ENCODE measurements at places on chromosomes 13 and 19. TPM values are rescaled to one million over a fixed set of nuclear protein-coding genes. Genes with fewer than 3 reads are reported as not detected.

DNA sequence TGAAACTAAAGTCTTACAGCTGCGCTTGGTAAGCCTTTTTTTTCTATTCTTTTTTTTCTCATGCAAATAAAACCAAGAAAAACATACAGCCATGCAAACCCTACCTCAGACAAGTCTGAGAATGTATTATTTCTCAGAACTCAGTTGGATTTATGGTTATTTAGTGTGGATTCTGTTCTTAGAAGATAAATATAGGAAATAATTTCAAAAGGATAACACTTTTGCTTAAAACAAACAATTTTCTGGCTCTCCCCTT, 40.7 kb upstream of the TNFSF11 start:
- DNase-seq: no peak
- no peak overlapping the region for H3K27ac ChIP-seq
- no peak overlapping the region for H3K4me3 ChIP-seq
- H3K27me3 ChIP-seq: no peaks in the 10 kb centered on the region
- no peaks in the 10 kb centered on the region for H3K36me3 ChIP-seq
- peaks cover 3% of the 10 kb centered on the region for H3K4me1 ChIP-seq

DNA sequence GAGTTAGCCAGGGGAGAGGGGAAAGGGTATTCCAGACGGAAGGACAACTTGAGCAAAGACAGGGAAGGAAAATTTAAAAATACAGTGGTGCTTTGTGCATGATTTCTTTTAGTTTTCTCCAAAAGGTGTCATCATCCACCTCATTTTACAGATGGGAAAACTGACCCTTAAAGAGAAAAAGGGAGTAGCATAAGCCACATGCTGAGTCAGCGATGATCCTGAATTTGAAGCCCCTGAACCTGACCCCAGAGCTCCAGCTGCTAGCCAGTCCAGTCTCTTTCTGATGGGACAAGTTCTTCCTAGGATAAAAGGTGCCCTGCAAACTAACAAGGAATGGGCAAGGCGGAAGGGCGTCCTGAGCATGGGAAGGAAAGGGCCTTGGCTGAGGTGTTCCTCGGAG, 10.3 kb downstream of the CABP5 start:
- no peaks in the 10 kb centered on the region for H3K36me3 ChIP-seq
- H3K4me3 ChIP-seq: no peak overlapping the region
- H3K4me1 ChIP-seq: peaks cover 2% of the 10 kb centered on the region
- DNase-seq: no peak

- H3K4me3 ChIP-seq: no peak overlapping the region
- no peak for DNase-seq
- H3K27me3 ChIP-seq: peaks cover 12% of the 10 kb centered on the region
- H3K27ac ChIP-seq: no peak overlapping the region
- no peaks in the 10 kb centered on the region for H3K36me3 ChIP-seq
Observed at GRCh38 chr13:36907266-36907665, 12.8 kb downstream of the SMAD9 start.

The PSMC4 gene
- total RNA-seq: 192 TPM

DNA sequence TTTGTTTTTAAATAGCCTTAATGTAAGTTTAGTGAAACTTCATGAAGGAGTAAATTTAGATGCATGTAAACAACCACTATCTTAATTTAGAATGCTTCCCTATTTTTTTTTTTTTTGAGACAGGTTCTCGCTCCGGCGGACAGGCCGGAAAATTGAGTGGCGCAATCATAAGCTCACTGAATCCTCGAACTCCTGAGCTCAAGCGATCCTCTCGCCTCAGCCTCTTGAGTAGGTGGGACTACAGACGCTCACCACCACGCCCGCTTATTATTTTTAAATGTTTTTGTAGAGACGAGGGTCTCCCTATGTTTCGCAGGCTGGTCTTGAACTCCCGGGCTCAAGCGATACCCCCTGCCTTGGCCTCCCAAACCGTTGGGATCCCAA, 1.6 kb downstream of the TEX30 start:
- peak overlapping the region; percentile 87 for H3K4me3 ChIP-seq
- peaks cover 48% of the 10 kb centered on the region for H3K4me1 ChIP-seq
- H3K27ac ChIP-seq: no peak overlapping the region
- peaks cover 33% of the 10 kb centered on the region for H3K36me3 ChIP-seq
- no peaks in the 10 kb centered on the region for H3K27me3 ChIP-seq
- DNase-seq: no peak

DNA sequence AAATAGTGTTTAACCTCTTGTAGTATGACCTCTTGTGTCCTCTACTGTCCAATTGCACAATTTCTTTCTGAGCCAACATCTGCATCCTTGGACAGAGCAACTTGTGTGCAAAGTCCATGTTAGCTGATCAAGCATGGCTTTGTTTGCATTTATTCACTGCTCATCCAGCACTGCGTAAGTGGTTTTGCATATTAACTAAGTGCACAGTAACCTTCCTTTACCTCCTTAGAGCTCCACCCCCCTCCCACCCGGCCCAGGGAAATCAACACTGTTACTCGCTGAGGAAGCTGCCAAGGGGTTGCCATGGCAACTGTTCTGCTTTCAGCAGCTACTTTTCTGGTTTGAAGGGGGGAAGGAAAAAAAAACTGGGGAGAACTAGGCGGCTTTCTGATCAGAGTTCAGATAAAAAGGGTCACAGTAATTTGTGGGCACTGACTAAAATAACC, 153.5 kb upstream of the KLF12 start:
- peaks cover 41% of the 10 kb centered on the region for H3K4me1 ChIP-seq
- H3K27ac ChIP-seq: peak overlapping the region; percentile 82
- no peaks in the 10 kb centered on the region for H3K27me3 ChIP-seq
- DNase-seq: peak; percentile 91
- H3K36me3 ChIP-seq: no peaks in the 10 kb centered on the region

The TEX101 gene
- not detected for total RNA-seq

DNA sequence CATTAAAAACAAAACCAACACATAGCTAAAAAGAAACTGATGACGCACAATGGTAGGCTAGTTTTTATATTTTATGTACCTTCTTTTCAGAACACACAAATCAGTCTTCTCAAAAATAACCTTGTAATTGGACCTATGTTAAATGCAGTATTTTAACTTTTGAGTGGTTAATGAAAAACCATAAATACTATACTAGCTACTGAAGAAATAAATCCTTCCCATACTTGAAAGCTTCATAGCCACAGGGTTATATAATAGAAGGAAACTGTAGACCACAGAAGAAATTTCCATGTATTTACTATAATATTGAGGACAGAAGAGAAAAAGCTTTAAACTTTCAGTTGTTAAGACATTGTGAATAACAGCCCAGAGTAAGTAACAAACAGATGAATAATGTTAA, 1094.3 kb upstream of the SLC10A2 start:
- no peaks in the 10 kb centered on the region for H3K36me3 ChIP-seq
- no peak overlapping the region for H3K4me3 ChIP-seq
- no peaks in the 10 kb centered on the region for H3K4me1 ChIP-seq

The ANKLE1 gene
- total RNA-seq: 17.9 TPM

DNA sequence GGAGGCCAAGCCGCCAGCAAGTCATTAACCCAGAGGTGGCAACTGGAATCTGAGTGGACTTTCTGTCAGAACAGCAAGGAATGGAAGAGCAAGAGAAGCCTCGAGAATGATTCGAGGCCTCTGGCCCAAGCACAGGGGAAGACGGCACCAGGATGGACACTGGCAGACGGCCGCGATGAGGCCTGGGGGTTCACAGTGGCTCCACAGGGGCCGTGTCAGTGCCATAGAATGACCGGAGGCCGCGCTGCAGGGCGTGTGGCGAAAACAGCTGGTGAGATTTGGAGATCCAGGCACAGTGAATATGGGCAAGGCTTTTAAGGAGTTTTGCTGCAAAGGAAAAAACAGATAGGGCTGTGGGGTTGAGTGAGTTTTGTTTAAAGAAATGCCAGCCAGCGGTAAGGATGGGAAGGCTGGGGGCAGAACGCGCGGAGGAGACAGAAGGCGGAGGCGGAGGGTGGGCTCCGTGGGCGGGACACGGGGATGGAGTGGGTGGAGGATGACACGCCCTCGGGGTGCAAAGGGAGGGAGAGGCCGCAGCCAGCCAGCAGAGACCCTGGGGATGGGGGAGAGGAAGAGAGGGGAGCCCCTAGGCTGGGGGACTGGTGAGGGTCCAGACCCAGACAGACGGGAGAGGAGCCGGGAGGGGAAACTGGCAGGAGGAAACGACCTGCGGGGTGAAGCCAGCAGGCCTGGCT, 130.5 kb downstream of the RNF17 start:
- peaks cover 25% of the 10 kb centered on the region for H3K36me3 ChIP-seq
- DNase-seq: peak; percentile 25
- H3K4me1 ChIP-seq: no peaks in the 10 kb centered on the region

DNA sequence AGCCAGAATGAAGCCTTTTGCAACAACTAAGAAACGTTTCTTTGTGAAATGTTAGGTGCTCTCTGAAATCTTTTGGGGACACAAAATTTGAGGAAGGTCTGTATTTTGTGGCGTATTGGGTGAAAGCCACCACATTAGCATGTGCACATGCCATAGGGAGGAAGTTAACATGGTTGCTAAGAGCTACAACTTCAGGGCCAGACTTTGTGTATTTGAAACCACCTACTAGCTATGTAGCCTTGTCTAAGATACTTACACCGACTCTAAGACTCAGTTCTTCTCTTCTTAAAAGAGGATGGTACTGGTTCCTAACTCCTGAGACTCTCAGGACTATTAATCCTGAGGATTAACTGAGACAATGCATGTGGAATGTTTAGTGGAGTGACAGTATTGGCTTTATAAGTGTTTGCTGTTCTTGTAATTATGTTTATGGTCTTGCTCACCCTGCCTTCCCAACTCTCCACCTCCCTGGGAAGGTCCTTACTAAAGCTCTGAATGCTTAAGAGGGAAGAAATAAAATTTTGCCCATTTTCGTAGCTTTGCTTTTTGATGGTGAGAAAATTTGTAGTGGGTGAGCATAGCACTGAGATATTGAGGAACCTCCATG, 15.5 kb downstream of the SERP2 start:
- no peaks in the 10 kb centered on the region for H3K4me1 ChIP-seq
- DNase-seq: no peak
- peaks cover 6% of the 10 kb centered on the region for H3K27me3 ChIP-seq

The CALR3 gene
- not detected for total RNA-seq

The STOML3 gene
- not detected for total RNA-seq

DNA sequence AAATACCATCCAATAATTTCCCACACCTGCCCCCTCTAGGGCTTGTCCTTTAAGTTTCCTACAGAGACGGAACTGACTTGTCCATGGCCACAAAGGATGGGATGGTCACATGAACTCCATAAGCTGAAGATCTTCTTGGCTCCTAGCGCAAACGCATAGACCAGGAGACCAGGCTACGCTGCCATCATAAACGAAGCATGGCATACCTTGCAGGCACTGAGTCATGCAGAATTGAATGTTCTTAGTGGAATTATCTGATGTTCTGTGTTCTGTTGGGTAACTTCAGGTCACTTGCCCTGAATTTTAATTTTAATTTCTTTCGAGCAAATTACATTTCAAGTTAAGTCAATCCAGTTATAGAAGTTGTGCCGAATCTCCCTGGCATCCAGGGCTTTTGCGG, 96.4 kb upstream of the STARD13 start:
- no peaks in the 10 kb centered on the region for H3K27me3 ChIP-seq
- H3K27ac ChIP-seq: no peak overlapping the region
- no peak overlapping the region for H3K4me3 ChIP-seq
- no peak for DNase-seq
- H3K4me1 ChIP-seq: no peaks in the 10 kb centered on the region

DNA sequence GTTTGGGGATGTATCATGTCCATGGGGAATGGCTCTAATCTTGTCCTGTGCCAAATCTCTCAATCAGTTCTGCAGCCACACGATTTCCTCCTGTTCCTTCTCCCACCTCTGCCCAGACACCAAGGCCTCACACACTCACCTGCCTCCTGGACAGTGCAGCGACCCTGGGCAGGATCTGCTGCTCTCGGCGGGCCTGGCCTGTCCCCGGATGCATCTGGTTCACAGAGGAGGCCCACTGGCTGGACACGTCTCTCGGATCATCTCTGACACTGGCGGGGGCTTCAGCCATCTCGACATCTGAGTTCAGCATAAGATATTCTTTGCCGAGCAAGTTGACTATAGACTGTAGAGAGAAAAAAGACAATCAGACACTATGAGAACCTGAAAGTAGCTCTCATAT, 5.9 kb downstream of the ZSCAN5B start:
- no peaks in the 10 kb centered on the region for H3K36me3 ChIP-seq
- no peak overlapping the region for H3K4me3 ChIP-seq
- no peaks in the 10 kb centered on the region for H3K4me1 ChIP-seq
- H3K27me3 ChIP-seq: no peaks in the 10 kb centered on the region

DNA sequence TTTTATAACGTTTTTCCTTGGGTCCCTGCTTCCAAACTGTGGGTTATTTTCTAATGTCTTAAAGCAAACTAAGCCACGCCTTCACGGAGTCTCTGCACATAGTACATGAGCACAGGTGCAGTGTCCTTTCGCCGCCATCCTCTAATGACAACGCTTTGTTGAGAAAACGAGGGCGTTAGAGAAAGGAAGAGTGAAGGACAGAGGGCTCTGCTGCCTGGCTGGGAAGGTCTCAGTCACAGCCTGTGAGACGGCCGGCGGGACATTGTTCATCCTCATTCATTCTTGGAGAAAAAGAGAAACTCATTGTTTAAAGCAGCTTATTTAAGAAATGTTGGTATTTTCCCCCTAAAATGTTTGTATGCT, 9.5 kb downstream of the IL17D start:
- no peak for DNase-seq
- H3K36me3 ChIP-seq: no peaks in the 10 kb centered on the region
- H3K27ac ChIP-seq: no peak overlapping the region
- H3K27me3 ChIP-seq: peaks cover 15% of the 10 kb centered on the region
- peaks cover 8% of the 10 kb centered on the region for H3K4me1 ChIP-seq
- peak overlapping the region; percentile 5 for H3K4me3 ChIP-seq

GRCh38 chr19:20660473-20661140, 764 bp downstream of the ZNF626 start:
- H3K27ac ChIP-seq: peak overlapping the region; percentile 53
- no peaks in the 10 kb centered on the region for H3K4me1 ChIP-seq
- H3K4me3 ChIP-seq: peak overlapping the region; percentile 83
- no peaks in the 10 kb centered on the region for H3K27me3 ChIP-seq

The SLC7A10 gene
- total RNA-seq: not detected

DNA sequence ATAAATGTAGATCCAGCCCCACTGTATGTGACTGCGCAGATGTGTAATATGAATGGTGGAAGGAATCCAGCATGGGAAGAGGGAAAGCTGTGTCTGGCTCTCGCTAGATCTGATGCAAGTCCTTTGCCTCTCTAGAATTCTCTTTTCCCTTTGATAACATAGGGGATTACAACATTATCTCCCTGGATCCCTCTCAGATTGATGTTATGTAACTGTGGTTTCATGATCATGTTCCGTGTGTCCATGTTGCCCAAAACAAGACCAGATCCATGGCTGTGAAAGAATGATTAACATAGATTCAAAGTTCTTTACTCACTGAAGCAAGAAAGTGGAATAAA, 184.0 kb upstream of the UBL3 start:
- H3K4me1 ChIP-seq: no peaks in the 10 kb centered on the region
- H3K4me3 ChIP-seq: no peak overlapping the region
- DNase-seq: no peak

DNA sequence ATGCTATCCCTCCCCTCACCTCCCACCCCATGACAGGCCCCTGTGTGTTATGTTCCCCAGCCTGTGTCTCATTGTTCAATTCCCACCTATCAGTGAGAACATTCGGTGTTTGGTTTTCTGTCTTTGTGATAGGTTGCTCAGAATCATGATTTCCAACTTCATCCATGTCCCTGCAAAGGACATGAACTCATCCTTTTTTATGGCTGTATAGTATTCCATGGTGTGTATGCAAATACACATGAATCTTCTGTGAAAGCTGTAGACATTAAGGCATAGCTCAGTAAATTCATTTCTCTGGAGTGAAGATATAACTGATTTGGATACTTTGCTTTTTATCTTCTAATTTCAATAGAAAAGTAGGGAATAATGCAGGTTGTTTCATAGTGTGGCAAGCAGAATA, 125.8 kb upstream of the C1QTNF9B start:
- peaks cover 3% of the 10 kb centered on the region for H3K4me1 ChIP-seq
- no peak for DNase-seq
- no peak overlapping the region for H3K4me3 ChIP-seq
- H3K27ac ChIP-seq: no peak overlapping the region

The CRX gene
- not detected for total RNA-seq
